ENCODE measurements at places on chromosomes 2 and 18. TPM values are rescaled to one million over a fixed set of nuclear protein-coding genes. Genes with fewer than 3 reads are reported as not detected.

Gene CTNNA2
- not detected for total RNA-seq

Gene ASXL3
- total RNA-seq, result not detected

Gene HES6
- 4.7 TPM for total RNA-seq

Gene CROCC2
- not detected for total RNA-seq

Gene LINC00305
- not detected for total RNA-seq

Gene ZNF532
- total RNA-seq, result 2.1 TPM

Gene AGAP1
- total RNA-seq, result 0.48 TPM

Gene CHST10
- total RNA-seq, result 7.3 TPM

Gene CHRNG
- total RNA-seq, result not detected

Gene MROH2A
- not detected for total RNA-seq

Gene ABHD1
- total RNA-seq, result 0.43 TPM

- DNase-seq, result no peak
These were observed 33.6 kb downstream of the TWIST2 start for GRCh38 chr2:238881353-238882081.

DNA sequence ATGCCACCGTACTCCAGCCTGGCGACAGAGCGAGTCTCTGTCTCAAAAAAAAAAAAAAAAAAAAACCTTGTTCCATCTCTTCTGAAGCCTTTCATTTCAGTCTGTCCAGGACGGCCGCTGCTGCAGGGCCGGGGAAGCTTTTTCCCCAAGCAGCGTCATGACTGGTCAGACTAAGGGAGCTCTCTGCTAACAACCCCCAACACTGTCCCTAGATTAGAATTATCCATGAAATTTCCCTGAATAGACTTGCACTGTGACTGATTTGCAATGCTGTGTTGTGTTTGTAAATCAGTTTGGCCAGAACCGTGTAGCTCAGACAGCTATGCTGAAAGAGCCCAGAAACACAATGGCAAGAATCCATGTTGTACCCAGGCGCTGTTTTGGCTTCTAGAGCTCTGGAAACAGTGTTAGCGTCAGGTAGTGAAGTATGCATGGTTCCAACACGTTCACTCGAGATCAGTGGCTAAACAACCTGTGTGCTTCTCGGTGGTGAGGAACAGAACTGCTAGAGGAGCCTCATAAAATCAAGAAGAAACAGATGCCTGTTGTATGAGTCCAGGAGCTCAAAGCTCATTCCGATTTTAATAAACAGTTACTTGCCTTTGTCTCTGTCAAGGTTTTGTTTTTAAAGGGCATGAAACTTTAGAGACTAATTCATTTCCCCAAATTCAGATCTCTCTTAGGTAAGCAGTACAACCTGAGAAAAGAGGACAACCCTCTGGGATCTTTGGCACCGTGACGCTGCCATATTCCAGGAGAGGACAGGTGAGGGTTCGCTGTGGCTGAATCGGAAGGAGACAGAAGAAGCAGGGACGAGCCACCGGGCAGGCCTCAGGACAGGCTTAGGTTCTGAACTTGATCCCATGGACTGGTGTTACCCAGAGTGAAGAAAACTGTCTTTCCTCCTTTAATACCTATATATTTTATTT lies 43.5 kb downstream of the GORASP2 start:
- DNase-seq, result no peak

DNA sequence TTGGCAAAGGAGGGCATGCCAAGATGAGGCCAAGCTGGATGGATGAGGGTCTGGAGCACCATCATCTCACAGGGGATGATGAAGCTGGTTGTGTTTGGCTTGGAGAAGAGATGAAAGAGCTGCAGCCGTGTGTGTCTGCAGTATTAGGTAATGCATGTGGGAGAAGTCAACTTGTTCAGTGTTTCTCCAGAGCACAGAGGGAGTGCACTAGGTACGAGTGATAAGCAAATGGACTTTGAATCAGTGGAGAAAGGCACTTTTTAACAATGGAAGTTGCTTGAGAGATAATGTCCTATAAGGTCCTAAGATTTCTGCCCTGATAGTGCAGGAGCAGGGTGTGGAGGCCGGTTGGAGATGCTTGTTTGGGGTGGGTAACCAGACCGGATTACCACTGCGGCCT lies 36.0 kb downstream of the SLC14A2 start:
- no peak for DNase-seq

GRCh38 chr18:42901161-42901560 lies 214.3 kb downstream of the RIT2 start:
- no peak for DNase-seq

DNA sequence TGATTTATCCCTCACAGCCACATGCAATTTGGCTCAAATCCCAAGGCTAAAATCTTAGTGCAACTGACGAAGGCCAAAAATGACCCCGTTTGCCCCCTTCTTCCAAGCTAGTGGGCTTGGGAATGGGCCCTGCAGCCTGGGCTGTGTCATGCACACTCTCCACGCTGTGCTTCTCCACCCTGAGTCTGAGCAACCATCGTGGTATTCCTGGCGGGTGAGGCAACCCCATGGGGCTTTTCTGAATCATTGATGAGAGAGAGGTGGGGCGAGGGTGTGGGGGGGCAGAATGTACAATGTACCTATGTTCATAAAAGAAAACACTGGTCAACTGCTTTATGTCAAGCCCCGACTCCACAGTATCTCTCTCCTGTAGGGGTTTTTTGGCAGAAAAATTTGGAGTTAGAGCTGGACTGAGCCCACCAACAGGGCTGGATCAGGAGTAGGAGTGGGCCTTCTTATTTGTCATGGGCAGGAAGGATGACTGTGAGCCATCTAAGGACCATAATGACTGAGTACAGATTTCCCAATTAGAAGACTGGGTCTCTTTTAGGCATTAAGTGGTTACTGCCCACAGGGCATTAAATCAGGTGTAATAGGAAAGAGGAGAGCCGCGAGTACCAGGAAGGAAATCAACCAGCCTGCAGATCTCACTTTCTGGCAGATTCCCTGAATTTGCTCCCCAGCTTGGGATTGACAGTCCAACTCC lies 8.9 kb downstream of the SULT1C2 start:
- no peak for DNase-seq

GRCh38 chr2:21428754-21429153 lies 305.0 kb downstream of the TDRD15 start:
- no peak for DNase-seq

DNA sequence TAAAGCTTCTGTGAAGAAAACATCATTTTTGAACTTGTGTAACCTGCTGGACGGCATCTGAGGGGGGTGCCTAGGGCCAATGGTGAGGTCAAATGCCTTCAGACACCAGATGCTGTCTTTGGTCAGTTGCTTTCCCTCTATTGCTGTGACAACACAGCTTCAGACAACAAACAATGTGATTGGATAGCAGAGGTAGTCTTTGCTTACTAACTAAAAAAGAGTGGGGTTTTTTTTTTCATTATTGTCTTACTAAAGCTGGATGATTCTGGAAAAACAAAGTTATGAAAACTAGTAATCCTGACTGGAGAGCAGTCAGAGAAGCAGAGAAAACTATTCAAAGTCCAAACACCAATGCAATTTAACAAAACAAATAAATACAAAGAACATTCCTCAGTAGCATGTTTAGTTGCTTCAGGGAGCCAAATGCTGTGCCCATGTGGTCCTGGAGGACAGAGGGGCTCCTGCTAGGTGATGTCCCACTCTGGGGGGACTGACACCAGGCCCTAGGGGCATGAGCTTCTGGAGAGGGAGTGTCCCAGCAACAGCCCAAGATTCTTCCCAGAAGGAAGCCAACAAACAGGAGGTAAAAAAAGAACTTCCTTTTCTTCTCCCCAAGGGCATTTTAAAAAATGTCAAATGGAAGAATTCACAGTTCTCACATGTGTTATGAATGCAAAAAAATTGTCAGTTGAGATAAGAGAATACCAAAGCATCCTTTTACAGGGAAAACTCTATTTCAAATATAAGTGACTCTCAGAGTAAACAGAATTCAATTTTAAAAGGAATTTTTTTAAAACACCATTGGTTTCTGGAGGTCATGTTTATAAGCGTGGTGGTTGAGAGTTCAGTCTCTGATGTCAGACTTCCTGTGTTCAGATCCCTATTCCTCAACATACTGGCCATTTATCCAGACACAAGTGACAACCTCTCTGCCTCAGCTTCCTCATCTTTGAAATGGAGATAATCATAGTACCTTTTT lies 181.1 kb upstream of the PGAP1 start:
- no peak for DNase-seq

GRCh38 chr2:198315791-198316630 lies 511.6 kb downstream of the PLCL1 start:
- no peak for DNase-seq

GRCh38 chr2:206800506-206801417 lies 35.4 kb downstream of the FASTKD2 start:
- no peak for DNase-seq

- no peak for DNase-seq
These were observed 1268.2 kb upstream of the PIK3C3 start for GRCh38 chr18:40686836-40687235.

- no peak for DNase-seq
These were observed 130.7 kb upstream of the GPC1 start for GRCh38 chr2:240304746-240305161.

GRCh38 chr2:38740851-38741731 lies 10.1 kb downstream of the SRSF7 start:
- no peak for DNase-seq

- DNase-seq, result no peak
These were observed 156.0 kb downstream of the SLC4A3 start for GRCh38 chr2:219783359-219783975.

DNA sequence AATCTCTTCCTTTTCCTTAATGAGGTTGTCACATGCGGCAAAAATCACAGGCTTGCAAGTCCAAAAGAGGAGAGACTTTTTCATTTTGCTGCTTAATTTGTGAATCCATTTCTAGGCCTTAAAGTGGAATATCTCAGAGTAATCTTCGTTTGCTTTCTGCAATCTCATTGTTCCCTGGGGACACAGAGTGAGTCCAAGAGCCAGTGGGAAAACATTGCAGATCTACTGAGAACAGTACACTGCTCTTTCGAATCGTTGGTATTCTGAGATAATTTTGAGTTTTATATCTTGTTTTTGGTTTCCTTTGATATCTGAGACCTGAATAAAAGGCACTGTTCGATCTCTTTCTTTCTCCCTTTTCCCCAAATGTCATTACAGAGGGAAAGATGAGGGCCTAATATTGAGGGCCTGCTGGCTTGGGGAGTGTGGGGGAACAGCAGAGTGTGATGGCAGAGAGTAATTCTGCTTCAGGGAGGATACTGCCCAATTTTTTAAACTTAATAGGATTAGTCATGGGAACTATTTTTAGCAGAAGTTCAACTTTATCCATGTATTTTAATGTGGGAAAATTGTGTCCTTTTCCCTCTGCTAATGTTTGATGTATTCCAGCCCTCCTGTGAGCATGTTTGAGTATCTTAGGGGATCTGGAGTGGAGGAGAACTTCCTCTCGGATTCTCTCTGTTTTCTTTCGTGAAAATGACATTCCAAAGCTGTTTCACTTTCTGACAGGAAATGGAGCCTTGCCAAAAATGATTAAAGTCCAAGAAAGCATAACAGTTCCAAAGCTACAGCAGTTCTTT lies 418.2 kb upstream of the ZEB2 start:
- DNase-seq, result no peak

GRCh38 chr2:70261501-70261900 lies 3.6 kb downstream of the PCYOX1 start:
- DNase-seq, result no peak

- no peak for DNase-seq
These were observed 315.8 kb downstream of the ZNF516 start for GRCh38 chr18:76179257-76179656.

All from activated naive CD4-positive, alpha-beta T cell treated with anti-CD3 and anti-CD28 coated beads, Interleukin-2, amount 50 U/mL, for 72 hours (primary cell).